ENCODE measurements at places on chromosomes 6 and 20.

- no peak for DNase-seq
Observed at GRCh38 chr20:41051009-41051825, 22.6 kb downstream of the TOP1 start.

- no peak for DNase-seq
Observed at GRCh38 chr6:33935439-33936080, 131.8 kb upstream of the MLN start.

DNA sequence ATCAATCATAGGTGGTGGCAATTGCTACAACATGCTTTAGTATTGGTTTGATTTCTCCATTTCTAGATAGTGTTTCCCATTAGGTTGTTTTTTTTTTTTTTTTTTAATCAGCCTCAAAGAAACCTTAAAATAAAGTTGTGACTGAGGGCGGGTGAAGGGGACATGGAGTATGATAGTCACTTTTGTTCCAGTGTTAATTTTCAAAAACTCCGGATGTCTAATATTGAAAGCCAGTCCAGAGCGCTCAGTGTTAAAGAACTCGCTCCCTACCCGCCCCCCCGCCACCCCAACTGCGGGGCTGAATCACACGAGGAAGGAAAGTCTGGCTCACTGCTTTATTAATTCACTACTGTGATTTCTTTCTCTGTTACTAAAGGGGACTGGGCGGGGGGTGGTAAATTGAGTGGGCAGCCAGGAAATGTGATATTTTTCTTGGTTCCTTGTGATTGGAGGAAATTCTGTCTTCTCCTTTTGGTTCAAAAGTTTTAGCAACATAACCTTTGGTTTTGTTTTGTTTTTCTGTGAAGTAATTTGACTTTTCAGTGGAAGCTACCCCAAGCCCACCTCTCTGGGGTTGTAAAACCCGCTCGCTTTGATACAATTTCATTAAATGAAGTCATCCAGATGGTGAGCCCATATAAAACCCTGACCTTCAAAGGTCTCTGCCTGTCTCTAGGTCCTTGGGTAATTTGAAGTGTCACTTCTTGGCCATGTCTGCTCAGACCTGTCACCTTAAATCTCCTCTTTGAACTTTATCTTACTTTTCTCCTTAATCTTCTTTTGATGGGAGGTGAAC is 38.0 kb downstream of the TNFAIP3 start:
- no peak for DNase-seq

- DNase-seq, result no peak
Observed at GRCh38 chr20:57451795-57452661, 60.8 kb downstream of the RBM38 start.

- no peak for DNase-seq
Observed at GRCh38 chr6:95175927-95176675, 401.2 kb upstream of the MANEA start.

GRCh38 chr20:15882553-15882952 is 690.7 kb downstream of the KIF16B start:
- DNase-seq, result no peak

DNA sequence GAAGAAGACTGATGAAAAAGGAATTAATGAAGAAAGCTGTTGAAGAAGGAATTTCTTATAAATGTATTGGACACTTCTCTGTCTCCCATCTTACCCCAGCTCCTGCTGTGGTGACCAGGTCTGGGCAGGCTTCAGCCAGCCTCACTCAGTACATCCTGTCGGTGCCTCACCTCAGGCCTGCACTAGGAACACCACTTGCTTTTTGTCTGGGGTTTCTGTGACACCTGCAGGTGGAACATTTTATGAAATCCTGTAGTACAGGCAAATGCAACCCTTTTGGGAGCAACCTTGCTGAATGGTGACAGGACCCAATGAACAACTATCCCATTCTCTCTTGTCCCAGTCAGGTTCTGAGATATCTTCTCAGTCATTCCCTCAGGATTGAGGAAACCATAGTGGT is 129.7 kb downstream of the PRDM13 start:
- DNase-seq, result no peak

DNA sequence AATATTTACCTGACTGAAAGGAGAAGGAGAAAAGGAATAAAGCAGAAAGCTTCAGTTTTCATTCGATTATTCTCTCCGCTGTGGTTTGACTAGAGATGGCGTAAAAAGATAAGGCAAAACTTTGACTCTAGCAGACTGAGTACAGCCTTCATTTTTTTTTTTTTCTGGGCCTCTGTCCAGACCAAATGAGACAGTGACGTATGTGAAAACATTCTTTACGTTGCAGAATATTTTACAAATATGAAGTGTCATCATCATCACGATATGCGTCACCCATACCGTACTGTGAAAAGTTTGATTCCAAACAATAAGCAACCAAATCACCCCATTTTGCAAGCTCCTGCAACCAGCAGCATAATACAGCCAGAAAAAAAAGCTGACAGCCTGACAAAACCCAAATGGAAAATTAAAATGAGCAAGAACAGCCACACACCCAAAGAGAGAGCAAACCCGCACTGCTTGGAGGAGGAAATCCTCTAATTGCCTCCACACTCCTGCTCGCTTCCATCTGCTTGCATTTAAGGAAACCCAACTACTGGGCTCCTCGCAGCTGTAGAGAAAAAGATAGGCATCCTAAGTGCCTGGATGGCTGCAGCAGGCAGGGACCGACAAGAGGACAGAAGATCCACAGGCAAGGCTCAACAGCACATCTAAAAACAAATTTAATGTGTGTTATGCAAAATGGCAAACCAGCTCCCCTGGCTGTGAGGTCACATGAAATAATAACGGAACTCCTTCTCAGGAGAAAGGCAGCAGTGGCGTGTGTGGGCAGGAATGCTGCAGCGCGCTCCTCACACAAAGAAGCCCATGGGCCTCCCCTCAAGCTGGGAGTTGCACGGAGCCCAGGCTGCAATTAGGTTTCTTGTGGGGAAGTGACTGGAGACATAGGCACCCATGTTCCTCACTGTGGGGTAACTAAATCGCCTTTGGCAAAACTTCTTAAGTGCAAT is 113.1 kb downstream of the FYN start:
- peak; percentile 55 for DNase-seq

DNA sequence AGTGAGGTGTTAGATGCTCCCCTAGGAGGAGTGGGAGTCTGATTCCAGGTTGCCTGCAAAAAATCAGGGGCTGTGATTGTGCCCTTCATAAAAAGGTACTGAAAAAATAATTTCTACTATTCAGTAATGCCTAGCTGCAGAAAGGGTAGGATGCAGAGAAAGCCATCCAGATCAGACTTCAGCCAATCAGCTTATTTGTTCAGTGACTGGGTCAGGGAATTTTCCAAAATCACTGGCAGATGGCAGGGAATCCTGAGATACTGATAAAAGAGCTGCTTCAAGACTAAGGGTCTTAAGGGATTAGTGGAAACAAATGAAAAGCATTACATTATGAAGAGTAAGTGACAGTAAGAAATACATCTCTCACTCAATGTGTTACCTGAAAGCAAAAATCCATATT is 42.8 kb upstream of the MTRF1L start:
- DNase-seq, result no peak

- no peak for DNase-seq
Observed at GRCh38 chr6:140970485-140970884, 1162.2 kb upstream of the GJE1 start.

DNA sequence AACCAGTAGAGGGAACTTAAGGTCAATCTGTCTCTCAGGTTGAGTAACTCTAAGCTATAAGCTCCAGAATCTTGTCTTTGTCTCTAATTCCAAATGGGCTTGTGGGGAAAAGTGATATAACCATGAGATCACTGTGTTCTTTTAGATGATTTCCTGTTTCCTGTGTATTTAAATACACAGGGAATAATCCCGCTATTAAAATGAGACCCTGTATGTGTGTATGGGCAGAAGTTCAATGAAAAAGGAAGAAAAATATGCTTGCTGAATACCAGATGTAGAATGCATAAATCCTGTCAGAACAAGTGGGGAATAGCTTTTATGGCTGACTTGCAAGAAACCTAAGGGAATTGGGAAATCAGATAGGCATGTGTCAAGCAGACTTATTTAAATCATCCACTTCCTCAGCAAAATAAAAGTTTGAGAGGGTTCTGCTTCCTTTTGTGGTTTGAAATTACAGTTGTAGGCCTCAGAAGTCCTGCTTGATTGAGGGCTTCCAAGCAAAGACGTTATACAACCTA is 164.7 kb upstream of the PDE7B start:
- DNase-seq, result peak; percentile 34

- DNase-seq, result no peak
Observed at GRCh38 chr6:92274588-92274987, 1144.8 kb downstream of the EPHA7 start.

DNA sequence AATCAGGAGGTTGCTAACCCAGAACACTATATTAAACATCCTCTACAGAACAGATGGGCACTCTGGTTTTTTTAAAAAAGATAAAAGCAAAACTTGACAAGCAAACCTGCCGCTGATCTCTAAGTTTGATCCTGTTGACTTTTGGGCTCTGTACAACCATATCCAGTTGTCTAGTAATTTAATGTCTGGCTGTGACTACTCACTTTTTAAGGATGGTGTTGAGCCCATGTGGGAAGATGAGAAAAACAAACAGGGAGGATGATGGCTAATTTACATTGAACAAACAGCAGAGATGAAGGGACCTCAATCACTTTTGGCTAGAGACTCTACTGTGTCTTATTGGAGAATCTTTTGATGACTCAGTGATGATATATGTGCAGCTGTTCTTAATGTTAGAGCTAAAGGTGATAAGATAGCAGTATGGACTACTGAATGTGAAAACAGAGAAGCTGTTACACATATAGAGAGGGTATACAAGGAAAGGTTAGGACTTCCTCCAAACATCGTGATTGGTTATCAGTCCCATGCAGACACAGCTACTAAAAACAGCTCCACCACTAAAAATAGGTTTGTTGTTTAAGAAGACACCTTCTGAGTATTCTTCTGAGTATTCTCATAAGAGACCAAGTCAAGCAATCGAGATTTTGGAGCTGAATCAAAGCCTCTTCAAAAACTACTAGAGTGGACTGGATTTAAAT is 201.2 kb upstream of the SHLD1 start:
- no peak for DNase-seq

- no peak for DNase-seq
Observed at GRCh38 chr6:167452338-167453081, 127.6 kb downstream of the TTLL2 start.

- DNase-seq, result no peak
Observed at GRCh38 chr6:159961528-159961927, 7.4 kb upstream of the IGF2R start.

- peak; percentile 37 for DNase-seq
Observed at GRCh38 chr20:19735446-19735845, 22.6 kb upstream of the RIN2 start.

DNA sequence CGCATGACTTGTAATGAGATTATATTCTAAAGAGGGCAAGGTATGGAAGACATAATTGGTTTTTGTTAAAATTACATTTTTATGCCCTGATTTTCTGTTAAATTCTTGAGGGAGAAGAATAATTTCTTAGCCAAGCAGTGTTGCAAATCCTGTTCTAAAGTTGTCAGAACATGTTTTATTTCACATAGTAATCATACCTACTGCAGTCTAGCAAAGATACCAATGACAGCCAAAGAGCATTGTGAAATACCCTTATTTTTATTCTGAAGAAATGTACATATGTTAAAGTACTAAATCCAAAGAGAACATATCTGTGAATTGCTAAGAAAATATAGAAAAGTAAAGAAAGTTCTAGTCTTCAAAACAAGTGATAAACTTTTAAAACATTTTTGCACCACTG is 39.6 kb upstream of the SMIM8 start:
- DNase-seq, result no peak

DNA sequence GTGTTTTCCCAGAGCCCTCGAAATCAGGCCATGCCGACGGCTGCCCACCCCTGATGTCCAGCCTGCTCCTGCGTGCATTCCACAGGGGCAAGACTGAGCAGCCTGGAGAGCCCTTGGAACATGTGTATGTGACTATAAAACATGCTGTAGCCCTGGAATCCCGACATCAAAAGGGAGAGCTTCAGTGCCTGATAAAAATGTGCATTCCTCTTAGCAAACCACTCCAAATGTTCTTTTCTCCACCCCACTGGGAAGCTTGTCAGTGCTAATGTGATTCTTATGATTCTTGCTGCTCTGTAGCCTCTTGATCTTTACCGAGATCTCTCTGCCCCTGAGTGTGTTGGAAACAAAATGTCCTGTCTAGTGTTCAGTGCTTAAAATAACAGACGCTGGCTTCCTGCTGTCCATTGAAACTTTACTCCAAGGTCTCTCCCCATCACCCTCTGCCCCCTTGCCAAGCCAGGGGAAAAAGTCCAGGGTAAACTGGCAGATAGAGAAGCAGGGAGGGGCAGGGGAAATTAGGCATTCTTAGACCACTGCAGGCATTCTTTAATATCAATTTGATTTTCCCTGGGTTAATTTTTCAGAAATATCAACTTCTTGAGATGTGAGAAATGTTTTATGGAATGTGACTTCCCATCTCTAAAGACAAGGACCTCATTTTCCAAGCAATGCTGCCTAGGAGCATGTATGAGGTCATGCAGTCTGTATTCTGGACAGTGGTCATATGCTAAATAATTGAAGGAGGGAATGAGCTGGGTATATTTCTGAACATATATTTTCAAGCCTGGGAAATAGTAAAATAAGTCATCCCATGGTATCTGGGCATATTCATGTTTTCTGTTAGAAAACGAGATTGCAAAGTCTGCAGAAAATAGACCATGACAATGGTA is 73.8 kb upstream of the ISM1 start:
- peak; percentile 1 for DNase-seq

- DNase-seq, result no peak
Observed at GRCh38 chr6:138948546-138949179, 39.4 kb downstream of the REPS1 start.

DNA sequence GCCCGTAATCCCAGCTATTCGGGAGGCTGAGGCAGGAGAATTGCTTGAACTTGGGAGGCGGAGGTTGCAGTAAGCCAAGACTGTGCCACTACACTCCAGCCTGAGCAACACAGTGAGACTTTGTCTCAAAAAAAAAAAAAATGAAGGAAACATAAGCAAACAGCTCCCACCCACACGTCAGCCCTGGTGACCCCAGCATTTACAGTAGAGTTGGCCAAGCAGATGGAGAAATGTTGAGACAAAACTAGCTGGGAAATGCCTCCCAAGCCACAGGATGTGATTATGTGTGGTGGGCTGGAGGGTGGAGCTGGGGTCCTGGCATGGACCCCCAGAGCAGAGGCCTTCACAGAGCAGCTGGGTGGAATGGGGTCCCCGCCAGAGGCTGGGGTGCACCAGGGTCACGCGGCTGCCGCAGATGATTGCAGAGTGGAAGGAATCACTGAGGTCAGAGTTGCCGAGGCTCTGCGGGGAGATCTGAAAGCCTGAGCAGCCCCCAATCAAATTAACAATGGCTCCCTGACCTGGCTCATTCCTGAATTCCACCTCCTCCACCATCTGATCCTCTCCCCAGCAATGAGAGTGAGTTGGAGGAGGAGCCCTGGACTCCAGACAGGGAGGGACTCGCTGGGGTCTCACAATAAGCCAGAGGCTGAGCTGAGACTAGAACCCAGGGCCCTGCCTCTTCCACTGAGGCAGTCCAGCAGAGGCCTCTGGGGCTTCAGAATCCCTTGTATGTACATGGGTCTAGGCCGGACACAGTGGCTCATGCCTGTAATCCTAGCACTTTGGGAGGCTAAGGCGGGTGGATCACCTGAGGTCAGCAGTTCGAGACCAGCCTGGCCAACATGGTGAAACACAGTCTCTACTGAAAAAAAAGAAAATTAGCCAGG is 34.7 kb upstream of the TGM2 start:
- no peak for DNase-seq

All from non-pigmented ciliary epithelial cell (primary cell).